Cerebellum (tissue), 4 donors: ENCODE measurements at places on chromosomes 6 and 20. TPM values are rescaled to one million over a fixed set of nuclear protein-coding genes. Genes with fewer than 3 reads are reported as not detected.

SOBP gene
- 30.9 TPM for total RNA-seq

SPATA25 gene
- 2.5 TPM for total RNA-seq

SMOC2 gene
- 1.9 TPM for total RNA-seq

MDC1 gene
- total RNA-seq, result 9.5 TPM

MLN gene
- not detected for total RNA-seq

CENPB gene
- 29.9 TPM for total RNA-seq

MTFR2 gene
- 0.82 TPM for total RNA-seq

KCNB1 gene
- total RNA-seq, result 10.0 TPM

CDSN gene
- total RNA-seq, result not detected

HSD17B8 gene
- 2.4 TPM for total RNA-seq

KHDC1L gene
- not detected for total RNA-seq

ARMH2 gene
- not detected for total RNA-seq

PLCB4 gene
- 36.4 TPM for total RNA-seq

ADGRB3 gene
- 237 TPM for total RNA-seq

ID4 gene
- total RNA-seq, result 118 TPM

GHRH gene
- not detected for total RNA-seq

OR12D2 gene
- total RNA-seq, result not detected

OPN5 gene
- total RNA-seq, result not detected

ZC2HC1B gene
- not detected for total RNA-seq
